ENCODE measurements at places on chromosomes 6 and 20. TPM values are rescaled to one million over a fixed set of nuclear protein-coding genes. Genes with fewer than 3 reads are reported as not detected.

DNA sequence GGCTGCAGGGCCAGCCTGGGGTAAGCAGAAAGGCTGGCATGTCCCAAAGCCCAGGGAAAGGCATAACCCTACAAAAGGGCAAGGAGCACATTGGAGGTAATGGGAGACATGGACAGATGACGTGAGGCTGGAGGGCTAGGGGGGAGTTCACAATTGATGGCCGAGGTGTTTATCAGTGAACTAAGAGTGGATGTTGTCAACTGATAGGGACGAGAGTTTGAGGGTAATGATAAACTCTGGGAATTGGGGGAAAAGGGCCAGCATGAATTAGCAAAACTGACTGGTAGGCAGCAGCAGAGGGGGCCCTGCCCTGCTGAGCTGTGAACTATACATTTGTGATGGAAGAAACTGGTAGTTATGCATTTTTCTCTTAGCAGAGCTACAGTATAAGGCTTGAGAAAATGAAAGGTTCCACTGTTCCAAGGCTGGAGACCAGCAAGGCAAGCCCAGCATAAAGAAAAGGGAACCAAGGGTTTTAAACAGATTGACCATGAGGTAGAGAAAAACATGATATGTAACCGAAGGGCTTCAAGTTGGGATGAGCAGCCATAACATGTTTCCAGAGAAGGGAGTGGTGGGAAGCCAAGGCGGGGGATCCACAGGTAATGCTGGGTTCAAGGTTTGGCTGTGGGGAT, 98.1 kb upstream of the MLN start:
- H3K27ac ChIP-seq = no peak overlapping the region
- DNase-seq = no peak
- no peaks in the 10 kb centered on the region for H3K36me3 ChIP-seq
- no peak overlapping the region for H3K4me3 ChIP-seq

GRCh38 chr6:32979720-32980487, 11.5 kb downstream of the BRD2 start:
- peaks cover 46% of the 10 kb centered on the region for H3K36me3 ChIP-seq
- peaks cover 13% of the 10 kb centered on the region for H3K4me1 ChIP-seq
- DNase-seq = no peak
- no peaks in the 10 kb centered on the region for H3K27me3 ChIP-seq
- H3K4me3 ChIP-seq = no peak overlapping the region

DNA sequence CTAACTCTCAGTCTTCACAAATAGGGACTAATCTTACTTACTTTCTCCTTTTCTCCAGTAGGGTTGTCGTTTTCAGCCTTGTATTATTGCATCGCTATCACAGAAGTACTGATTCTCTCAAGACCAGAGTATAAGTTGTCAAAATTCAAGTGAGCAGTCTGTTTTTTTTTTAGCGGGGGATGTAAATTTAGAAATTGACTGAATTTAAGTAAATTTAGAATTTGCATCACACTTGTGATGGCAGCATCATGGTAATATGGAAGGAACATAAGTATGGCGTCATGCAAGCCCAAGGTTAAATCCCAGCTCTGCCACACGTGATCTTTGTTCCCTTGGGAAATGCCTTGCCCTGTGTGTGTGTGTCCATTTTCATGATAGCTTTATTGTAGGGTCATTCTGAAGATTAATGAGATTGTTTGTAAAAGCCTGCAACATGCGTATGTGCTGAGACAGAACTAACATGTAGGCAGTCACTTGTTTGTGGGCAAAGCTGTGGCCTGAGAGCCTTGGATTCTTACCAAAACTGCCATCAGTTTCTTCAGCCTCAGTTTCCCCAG, 52.8 kb upstream of the VSTM2L start:
- no peak for DNase-seq
- H3K27ac ChIP-seq = no peak overlapping the region
- H3K4me3 ChIP-seq = no peak overlapping the region
- no peaks in the 10 kb centered on the region for H3K27me3 ChIP-seq

GRCh38 chr6:134849920-134850447, 99.9 kb downstream of the ALDH8A1 start:
- no peak for DNase-seq
- H3K4me1 ChIP-seq = no peaks in the 10 kb centered on the region
- no peak overlapping the region for H3K27ac ChIP-seq
- H3K27me3 ChIP-seq = peaks cover 2% of the 10 kb centered on the region
- H3K4me3 ChIP-seq = no peak overlapping the region
- H3K36me3 ChIP-seq = no peaks in the 10 kb centered on the region

- H3K4me3 ChIP-seq = no peak overlapping the region
- H3K27ac ChIP-seq = no peak overlapping the region
- DNase-seq = no peak
Measured at GRCh38 chr20:23917024-23917725, 37.6 kb upstream of the CST5 start.

DNA sequence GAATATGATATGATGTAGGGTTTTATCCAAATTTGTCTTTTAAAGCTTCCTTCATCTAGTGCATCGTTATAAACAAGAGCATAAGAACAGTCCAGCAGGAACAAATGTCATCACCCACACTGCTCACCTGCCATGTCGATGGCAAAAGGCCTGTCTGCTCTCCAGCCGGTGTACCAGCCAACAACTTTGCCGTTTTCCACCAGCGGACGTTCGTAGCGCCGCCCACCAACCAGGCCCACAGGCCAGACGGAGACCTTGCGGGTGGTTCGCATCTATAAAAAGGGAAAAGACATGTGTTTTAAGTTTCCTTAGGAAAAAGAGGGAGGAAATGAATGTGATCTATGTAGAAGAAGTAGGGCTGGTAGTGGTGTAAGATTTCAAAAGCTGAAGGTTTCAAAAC, 62.9 kb downstream of the B3GAT2 start:
- H3K4me3 ChIP-seq = no peak overlapping the region
- no peaks in the 10 kb centered on the region for H3K4me1 ChIP-seq
- H3K27me3 ChIP-seq = peaks cover 2% of the 10 kb centered on the region

- peak; percentile 92 for DNase-seq
- peak overlapping the region; percentile 42 for H3K27ac ChIP-seq
- H3K36me3 ChIP-seq = no peaks in the 10 kb centered on the region
Measured at GRCh38 chr6:11496152-11497060, 41.1 kb upstream of the TMEM170B start.

- H3K4me3 ChIP-seq = no peak overlapping the region
- no peaks in the 10 kb centered on the region for H3K36me3 ChIP-seq
- no peaks in the 10 kb centered on the region for H3K4me1 ChIP-seq
Measured at GRCh38 chr6:143166247-143166695, 105.6 kb downstream of the AIG1 start.

DNA sequence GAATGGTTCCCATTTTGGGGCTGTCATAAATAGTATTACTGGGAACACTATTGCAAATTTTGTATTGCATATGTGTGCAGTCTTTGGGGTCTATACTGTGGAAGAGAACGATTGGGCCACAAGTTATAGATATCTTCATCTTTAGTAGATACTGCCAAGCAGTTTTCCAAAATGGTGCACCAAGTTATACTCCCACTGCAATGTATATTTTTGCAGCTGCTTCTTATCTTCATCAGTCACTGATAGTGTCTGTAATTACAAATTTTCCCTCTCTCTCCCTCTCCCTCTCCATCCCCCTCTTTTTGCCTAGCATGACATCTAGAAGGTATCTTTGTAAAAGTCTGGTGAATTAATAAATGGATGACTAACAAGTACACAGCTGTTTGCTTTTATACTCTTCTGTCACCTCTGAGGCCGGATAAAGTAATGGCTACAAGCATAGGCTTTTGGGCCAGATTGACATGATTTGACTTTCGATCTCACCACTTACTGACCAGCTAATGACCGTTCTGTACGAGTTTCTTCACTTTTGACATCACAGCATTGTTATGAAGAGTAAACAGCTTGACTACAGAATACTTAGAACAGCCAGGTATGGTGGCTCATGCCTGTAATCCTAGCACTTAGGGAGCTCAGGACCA, 113.3 kb upstream of the SLC2A12 start:
- H3K27me3 ChIP-seq = no peaks in the 10 kb centered on the region
- H3K4me1 ChIP-seq = peaks cover 12% of the 10 kb centered on the region
- DNase-seq = no peak
- no peak overlapping the region for H3K4me3 ChIP-seq
- no peak overlapping the region for H3K27ac ChIP-seq
- peaks cover 12% of the 10 kb centered on the region for H3K36me3 ChIP-seq

DNA sequence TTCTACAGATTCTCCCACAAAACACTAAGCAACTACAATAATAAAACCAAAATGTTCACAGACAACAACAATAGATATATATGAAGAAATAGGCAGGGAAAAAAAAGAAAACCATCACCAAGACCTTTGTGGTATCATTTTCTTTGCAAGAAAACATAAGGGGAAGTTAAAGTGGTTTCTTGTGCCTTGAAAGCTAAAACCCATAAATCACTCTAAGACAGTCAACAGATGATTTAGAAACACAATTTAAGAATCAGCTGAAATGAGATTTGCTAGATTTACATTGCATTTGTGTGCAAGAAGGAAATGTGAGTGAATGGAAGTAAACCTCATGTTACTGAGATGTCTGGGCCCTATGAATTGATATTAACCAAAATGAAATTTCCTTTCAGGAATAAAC, 1265.4 kb upstream of the GJE1 start:
- H3K27me3 ChIP-seq = no peaks in the 10 kb centered on the region
- H3K4me1 ChIP-seq = no peaks in the 10 kb centered on the region
- H3K27ac ChIP-seq = no peak overlapping the region
- no peaks in the 10 kb centered on the region for H3K36me3 ChIP-seq
- no peak overlapping the region for H3K4me3 ChIP-seq

DNA sequence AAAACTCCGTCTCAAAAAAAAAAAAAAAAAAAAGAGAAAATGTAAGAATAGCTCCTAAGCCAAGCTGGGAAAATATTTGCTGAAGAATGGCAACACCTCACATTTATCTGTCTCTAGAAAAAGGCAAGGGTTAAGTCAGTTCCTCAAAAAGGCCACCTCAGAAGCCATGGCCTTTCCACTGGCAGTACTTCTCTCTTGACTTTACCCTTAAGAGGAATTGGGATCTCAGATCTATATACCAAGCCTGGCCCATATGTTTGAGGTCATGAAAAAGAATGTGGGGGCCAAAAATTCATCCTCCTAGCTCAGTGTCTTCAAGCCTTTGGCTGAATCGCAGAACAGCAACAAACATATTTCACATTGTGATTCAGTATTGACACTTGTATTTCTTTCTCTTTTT, 10.9 kb upstream of the NCOA3 start:
- no peak overlapping the region for H3K4me3 ChIP-seq
- no peaks in the 10 kb centered on the region for H3K27me3 ChIP-seq
- no peaks in the 10 kb centered on the region for H3K36me3 ChIP-seq
- no peak overlapping the region for H3K27ac ChIP-seq
- H3K4me1 ChIP-seq = peaks cover 7% of the 10 kb centered on the region
- DNase-seq = no peak

DNA sequence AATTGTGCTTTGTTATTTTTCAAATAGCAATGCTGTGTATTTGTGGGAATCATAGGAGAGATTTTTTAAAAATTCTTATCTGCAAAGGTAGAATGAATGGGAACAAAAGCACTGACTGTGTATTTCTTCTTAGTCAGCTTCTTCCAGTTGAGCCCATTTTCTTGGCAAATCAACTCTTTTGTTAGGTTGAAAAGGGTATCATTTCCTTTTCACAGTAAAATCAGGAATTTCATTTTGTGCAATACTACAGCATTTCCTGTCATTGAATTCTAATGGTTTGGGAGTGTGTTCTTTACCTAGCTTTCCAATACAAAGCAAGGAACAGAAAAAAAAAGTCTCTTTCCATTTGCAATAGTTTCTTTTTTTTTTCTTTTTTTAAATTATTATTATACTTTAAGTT, 19.0 kb upstream of the EXOC2 start:
- H3K36me3 ChIP-seq = no peaks in the 10 kb centered on the region
- peak overlapping the region; percentile 88 for H3K27ac ChIP-seq
- DNase-seq = peak; percentile 73
- H3K4me3 ChIP-seq = peak overlapping the region; percentile 42
- H3K27me3 ChIP-seq = no peaks in the 10 kb centered on the region
- peaks cover 68% of the 10 kb centered on the region for H3K4me1 ChIP-seq

- peaks cover 16% of the 10 kb centered on the region for H3K4me1 ChIP-seq
- no peak overlapping the region for H3K27ac ChIP-seq
- DNase-seq = no peak
- peaks cover 10% of the 10 kb centered on the region for H3K36me3 ChIP-seq
- no peaks in the 10 kb centered on the region for H3K27me3 ChIP-seq
- no peak overlapping the region for H3K4me3 ChIP-seq
Measured at GRCh38 chr6:125904871-125905270, 51.7 kb upstream of the HINT3 start.

DNA sequence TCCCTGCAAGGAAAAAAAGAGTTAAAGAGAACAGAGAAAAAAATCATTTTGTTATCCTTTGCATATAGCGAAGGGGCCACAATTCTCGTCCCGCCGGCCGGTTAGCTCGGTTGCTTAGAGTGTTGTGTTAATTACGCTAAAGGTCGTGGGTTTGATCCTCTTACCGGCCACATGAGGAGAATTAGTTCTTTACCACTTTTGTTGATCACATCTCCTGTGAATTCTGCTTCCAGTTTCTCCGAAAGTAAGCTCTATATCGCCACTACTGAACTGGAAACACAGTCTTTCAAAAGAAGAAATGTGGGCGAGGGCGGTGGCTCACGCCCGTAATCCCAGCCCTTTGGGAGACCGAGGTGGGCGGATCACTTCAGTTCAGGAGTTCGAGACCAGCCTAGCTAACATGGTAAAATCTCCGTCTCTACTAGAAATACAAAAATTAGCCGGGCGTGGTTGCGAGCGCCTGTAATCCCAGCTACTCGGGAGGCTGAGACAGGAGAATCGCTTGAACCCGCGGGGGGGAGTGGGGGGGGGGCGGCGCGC, 13.4 kb downstream of the PRSS16 start:
- no peak overlapping the region for H3K4me3 ChIP-seq
- H3K36me3 ChIP-seq = no peaks in the 10 kb centered on the region
- H3K27me3 ChIP-seq = peaks cover 6% of the 10 kb centered on the region
- no peak for DNase-seq
- H3K27ac ChIP-seq = no peak overlapping the region

- no peaks in the 10 kb centered on the region for H3K4me1 ChIP-seq
- H3K4me3 ChIP-seq = no peak overlapping the region
- DNase-seq = no peak
- H3K27me3 ChIP-seq = no peaks in the 10 kb centered on the region
Measured at GRCh38 chr6:68975816-68976215, 340.7 kb downstream of the ADGRB3 start.

- H3K36me3 ChIP-seq = no peaks in the 10 kb centered on the region
- H3K27me3 ChIP-seq = no peaks in the 10 kb centered on the region
- no peak for DNase-seq
- no peak overlapping the region for H3K4me3 ChIP-seq
- H3K4me1 ChIP-seq = no peaks in the 10 kb centered on the region
- no peak overlapping the region for H3K27ac ChIP-seq
Measured at GRCh38 chr20:43138061-43138770, 51.5 kb downstream of the PTPRT start.

Gene FABP7
- not detected for polyA plus RNA-seq

Gene SFTA2
- not detected for polyA plus RNA-seq

Gene HTR1B
- 68.7 TPM for polyA plus RNA-seq

Gene ULBP1
- polyA plus RNA-seq = 1.4 TPM

Gene SAPCD1
- polyA plus RNA-seq = 3.0 TPM

Gene UBE2V1
- 111 TPM for polyA plus RNA-seq

Gene SYCP2L
- not detected for polyA plus RNA-seq

Gene PRICKLE4
- 1.5 TPM for polyA plus RNA-seq

Gene TNFRSF21
- 24.9 TPM for polyA plus RNA-seq

Data from endothelial cell of umbilical vein (primary cell).